Suprapubic skin (tissue), 4 donors: ENCODE measurements at places on chromosomes 11 and 22. TPM values are rescaled to one million over a fixed set of nuclear protein-coding genes. Genes with fewer than 3 reads are reported as not detected.

DNA sequence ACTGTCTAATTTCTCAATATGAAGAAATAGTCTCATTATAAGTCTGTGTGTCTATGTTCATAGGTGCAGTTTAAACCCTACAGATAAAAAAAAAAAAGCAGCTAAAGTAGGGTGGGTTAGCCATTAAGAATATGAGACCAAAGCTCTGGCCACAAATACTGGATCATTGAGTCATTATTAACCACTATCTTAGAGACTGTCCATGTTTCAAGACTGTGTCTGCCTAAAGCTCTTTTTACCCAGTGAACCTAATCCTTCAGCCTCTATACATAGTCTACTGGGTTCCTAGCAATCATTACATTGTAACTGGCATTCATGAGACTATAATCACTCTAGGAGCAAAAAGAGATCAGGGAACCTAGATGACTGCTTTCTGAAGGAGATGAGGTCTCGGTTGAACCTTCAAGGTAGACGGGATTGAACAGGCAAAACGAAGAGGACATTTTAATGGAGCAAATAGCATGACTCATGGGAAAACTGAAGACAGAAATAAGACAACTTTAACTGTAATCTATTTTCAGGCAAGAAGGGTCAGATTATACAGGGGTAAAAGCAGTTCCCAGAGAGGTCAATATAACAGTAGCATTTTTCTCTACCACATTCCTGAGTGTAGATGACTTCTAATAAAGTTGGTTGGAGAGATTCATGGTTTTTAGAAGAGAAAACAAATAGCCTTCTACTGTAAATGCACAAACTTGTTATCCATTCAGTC, 64.0 kb upstream of the FIBIN start:
- H3K27ac ChIP-seq: no peak overlapping the region
- H3K4me1 ChIP-seq: peaks cover 3% of the 10 kb centered on the region
- no peak overlapping the region for H3K4me3 ChIP-seq
- no peaks in the 10 kb centered on the region for H3K36me3 ChIP-seq

DNA sequence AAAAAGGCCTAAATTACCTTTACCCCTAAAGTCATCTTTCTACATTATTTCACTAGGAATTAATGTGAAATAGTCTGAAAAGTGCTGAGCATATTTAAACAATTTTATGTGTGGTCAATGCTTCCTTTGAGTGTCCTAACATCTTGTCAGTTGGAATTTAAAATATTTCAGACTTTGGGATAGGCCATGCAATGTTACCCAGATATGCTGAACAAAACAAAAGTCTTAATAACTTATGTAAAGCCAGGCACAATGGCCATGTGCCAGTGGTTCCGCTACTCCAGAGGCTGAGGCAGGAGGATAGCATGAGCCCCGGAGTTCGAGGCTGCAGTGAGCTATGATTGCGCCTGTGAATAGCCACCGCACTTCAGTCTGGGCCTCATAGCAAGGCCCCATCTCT, 137.4 kb downstream of the CADM1 start:
- H3K4me3 ChIP-seq: no peak overlapping the region
- no peaks in the 10 kb centered on the region for H3K36me3 ChIP-seq
- DNase-seq: no peak
- H3K4me1 ChIP-seq: no peaks in the 10 kb centered on the region
- no peaks in the 10 kb centered on the region for H3K27me3 ChIP-seq

DNA sequence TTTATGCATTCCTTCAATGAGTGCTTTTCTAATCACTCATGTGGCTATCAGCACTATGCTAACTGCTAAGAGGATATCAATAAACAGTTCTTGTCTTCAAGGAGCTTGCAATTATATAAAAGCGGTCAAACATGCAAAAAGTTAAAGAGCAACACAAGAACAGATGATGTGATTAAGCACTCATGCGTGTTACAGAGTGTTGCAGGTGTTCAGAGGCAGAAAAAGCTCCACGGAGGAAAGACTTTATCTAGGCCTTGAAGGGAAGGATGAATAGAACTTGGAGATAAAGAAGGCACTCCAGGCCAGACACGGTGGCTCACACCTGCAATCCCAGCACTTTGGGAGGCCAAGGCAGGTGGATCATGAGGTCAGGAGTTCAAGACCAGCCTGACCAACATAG, 13.6 kb downstream of the CD3E start:
- H3K36me3 ChIP-seq: no peaks in the 10 kb centered on the region
- peaks cover 12% of the 10 kb centered on the region for H3K27me3 ChIP-seq
- H3K4me1 ChIP-seq: peaks cover 20% of the 10 kb centered on the region
- H3K27ac ChIP-seq: no peak overlapping the region
- DNase-seq: no peak
- H3K4me3 ChIP-seq: no peak overlapping the region

GRCh38 chr11:22792497-22792896, 37.1 kb downstream of the SVIP start:
- H3K27ac ChIP-seq: no peak overlapping the region
- no peak for DNase-seq
- H3K27me3 ChIP-seq: no peaks in the 10 kb centered on the region
- no peaks in the 10 kb centered on the region for H3K4me1 ChIP-seq
- no peaks in the 10 kb centered on the region for H3K36me3 ChIP-seq

The MUC2 gene
- 0.16 TPM for total RNA-seq

The OR6A2 gene
- total RNA-seq: not detected

DNA sequence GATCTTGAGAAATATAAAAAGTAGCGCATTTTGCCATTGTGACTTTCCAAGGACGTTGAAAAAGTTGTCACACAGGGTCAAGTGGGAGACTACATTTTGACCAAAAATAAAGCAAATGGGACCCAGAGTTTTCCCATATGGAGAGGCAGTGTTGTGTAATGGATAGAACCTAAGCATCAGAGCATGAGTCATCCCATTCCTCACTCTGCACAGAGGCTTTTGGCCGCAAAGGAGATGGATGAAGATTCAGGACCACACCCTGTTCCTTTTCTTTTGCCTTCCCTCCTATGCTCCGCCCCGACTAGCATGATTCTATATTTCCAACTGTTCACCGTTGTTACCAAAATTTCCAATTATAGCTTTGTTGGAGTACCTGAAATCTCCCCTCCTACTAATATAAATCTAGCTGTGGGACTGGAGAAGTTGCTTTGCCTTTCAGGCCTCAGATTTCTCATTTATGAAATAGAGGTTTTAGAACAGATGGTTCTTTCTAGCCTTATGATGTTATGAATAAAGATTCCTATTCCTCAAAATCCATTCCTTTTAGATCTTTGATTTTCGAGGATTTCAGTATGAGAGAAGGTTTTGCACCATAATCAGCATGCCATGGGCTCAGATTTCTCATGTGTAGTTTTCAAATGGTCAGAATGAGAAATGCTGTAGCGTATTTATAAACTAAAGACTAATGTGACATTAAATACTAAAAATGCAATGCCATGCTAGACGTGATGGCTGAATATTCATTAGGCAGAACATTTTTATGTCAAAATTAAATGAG, 921.9 kb upstream of the TENM4 start:
- DNase-seq: no peak
- H3K27ac ChIP-seq: no peak overlapping the region
- no peaks in the 10 kb centered on the region for H3K4me1 ChIP-seq
- no peak overlapping the region for H3K4me3 ChIP-seq
- H3K36me3 ChIP-seq: no peaks in the 10 kb centered on the region
- no peaks in the 10 kb centered on the region for H3K27me3 ChIP-seq

- DNase-seq: no peak
- no peaks in the 10 kb centered on the region for H3K36me3 ChIP-seq
- H3K4me3 ChIP-seq: no peak overlapping the region
- H3K27ac ChIP-seq: no peak overlapping the region
- H3K27me3 ChIP-seq: no peaks in the 10 kb centered on the region
- peaks cover 28% of the 10 kb centered on the region for H3K4me1 ChIP-seq
Observed at GRCh38 chr11:129999407-129999806, 3.2 kb downstream of the PRDM10 start.

- no peak for DNase-seq
- H3K27me3 ChIP-seq: no peaks in the 10 kb centered on the region
- H3K4me3 ChIP-seq: no peak overlapping the region
- H3K4me1 ChIP-seq: no peaks in the 10 kb centered on the region
- no peaks in the 10 kb centered on the region for H3K36me3 ChIP-seq
Observed at GRCh38 chr11:76041208-76041607, 165.1 kb downstream of the WNT11 start.

GRCh38 chr11:73866095-73866579, 10.5 kb downstream of the COA4 start:
- peaks cover 11% of the 10 kb centered on the region for H3K4me1 ChIP-seq
- DNase-seq: no peak
- peaks cover 11% of the 10 kb centered on the region for H3K36me3 ChIP-seq
- peak overlapping the region; percentile 60 for H3K27ac ChIP-seq
- H3K4me3 ChIP-seq: no peak overlapping the region
- H3K27me3 ChIP-seq: no peaks in the 10 kb centered on the region

GRCh38 chr11:102972853-102973252, 17.3 kb upstream of the MMP13 start:
- no peak overlapping the region for H3K4me3 ChIP-seq
- no peak for DNase-seq
- no peak overlapping the region for H3K27ac ChIP-seq
- H3K36me3 ChIP-seq: no peaks in the 10 kb centered on the region
- H3K27me3 ChIP-seq: no peaks in the 10 kb centered on the region

GRCh38 chr11:45603946-45604682, 61.3 kb downstream of the CHST1 start:
- peaks cover 52% of the 10 kb centered on the region for H3K27me3 ChIP-seq
- no peak for DNase-seq
- no peaks in the 10 kb centered on the region for H3K36me3 ChIP-seq
- H3K4me3 ChIP-seq: no peak overlapping the region
- no peak overlapping the region for H3K27ac ChIP-seq

The PPP1R14B gene
- total RNA-seq: 178 TPM

DNA sequence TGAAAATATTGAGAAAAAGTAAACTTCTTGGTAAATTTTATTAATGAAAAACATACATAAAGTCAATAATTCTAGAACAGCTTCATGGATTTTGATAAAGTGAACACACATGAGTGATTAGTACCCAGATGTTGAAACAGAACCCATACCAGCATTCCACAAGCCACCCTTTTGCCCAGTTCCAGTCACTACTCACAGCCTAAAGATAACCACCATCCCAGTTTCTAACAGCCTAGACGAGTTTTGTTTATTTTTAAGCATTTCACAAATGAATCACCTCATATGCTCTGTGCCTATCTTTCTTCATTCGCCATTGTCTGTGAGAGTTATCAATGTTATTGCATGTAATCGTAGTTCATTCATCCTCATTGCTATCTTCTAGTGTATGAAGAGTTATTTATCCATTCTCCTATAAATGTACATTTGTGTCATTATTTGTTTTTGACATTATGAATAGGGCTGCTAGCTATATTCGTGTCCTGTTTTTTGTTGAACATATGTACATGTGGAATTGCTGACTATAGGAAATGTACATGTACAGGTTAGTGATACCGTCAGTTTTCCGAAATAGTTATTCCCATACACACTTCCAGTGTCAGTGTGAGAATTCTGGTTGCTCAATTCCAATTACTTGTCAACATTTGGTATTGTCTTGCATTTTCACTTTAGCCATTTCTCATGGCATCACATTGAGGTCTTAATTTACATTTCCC, 44.5 kb upstream of the TEAD1 start:
- H3K27me3 ChIP-seq: no peaks in the 10 kb centered on the region
- H3K36me3 ChIP-seq: no peaks in the 10 kb centered on the region
- H3K27ac ChIP-seq: no peak overlapping the region
- no peak overlapping the region for H3K4me3 ChIP-seq
- no peak for DNase-seq

DNA sequence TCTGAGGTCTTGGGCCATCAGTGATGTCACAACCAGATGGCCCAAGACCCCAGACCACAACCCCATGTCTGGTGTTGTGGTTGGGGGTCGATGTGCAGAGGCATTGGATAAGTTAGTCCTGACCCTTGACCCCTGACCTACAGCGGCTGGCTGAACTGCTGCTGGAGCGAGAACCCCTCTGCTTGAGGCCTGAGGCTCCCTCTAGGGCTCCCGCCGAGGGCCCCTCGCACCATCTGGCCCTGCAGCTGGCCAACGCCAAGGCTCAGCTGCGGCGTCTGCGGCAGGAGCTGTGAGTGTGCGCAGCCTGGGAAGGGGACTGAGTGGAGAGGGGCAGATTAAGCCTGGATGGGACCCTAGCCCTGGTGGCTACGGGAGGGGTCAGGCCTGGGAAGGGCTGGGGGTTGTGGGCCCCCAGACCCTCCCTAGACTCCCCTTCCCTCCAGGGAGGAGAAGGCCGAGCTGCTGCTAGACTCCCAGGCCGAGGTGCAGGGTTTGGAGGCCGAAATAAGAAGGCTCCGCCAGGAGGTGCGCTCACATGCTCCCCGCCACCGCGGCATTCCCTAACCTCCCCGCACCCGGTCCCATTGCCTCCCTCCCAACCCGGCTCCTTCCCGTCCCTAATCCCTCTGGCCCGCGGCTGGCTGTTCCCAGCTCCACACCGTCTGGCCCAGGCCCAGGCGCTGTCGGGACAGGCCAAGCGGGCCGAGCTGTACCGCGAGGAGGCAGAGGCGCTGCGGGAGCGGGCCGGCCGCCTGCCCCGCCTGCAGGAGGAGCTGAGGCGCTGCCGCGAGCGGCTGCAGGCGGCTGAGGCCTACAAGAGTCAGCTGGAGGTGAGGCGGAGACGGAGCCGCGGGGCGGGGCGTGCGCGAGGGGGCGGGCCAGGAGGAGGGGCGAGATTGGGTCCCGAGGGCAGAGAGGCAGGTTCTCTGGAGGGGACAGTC, 2.1 kb downstream of the CCDC88B start:
- DNase-seq: peak; percentile 92
- no peaks in the 10 kb centered on the region for H3K36me3 ChIP-seq
- H3K4me1 ChIP-seq: peaks cover 19% of the 10 kb centered on the region
- H3K4me3 ChIP-seq: peak overlapping the region; percentile 31

GRCh38 chr11:94728541-94728940, 39.6 kb upstream of the AMOTL1 start:
- peaks cover 13% of the 10 kb centered on the region for H3K4me1 ChIP-seq
- H3K36me3 ChIP-seq: no peaks in the 10 kb centered on the region
- no peaks in the 10 kb centered on the region for H3K27me3 ChIP-seq
- no peak overlapping the region for H3K27ac ChIP-seq
- no peak for DNase-seq

- DNase-seq: no peak
- H3K27ac ChIP-seq: no peak overlapping the region
- no peaks in the 10 kb centered on the region for H3K36me3 ChIP-seq
- H3K4me3 ChIP-seq: no peak overlapping the region
- no peaks in the 10 kb centered on the region for H3K27me3 ChIP-seq
Observed at GRCh38 chr22:36417281-36417686, 29.5 kb upstream of the MYH9 start.

DNA sequence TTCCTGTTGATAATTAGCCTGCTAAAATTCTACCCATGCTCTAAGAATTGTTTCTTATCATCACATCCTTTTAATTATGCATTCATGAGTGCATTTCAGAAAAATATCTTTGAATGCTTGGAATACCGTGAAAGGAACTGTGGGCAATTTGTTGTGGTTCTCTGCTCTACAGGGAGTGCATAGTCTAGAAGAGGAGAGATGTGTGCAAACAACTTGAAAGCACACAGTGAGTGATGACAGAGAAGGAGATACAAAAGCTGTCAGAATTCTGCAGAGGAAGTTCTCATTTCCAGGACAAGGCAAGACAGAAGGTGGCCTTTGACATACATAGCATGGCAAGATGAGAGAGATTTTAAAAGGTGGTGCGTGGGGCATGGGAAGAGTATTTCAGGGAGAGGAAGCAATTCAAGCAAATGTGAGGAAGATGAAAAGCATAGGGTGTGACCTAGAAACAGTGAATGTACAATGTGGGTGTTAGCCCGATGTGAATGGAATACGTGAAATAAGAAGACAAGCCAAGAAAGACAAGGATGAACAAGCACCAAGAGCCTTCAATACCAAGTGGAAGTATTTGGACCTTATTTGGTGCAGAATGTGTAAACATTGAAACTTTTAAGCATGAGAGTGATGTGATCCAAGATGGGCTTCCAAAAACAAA, 5.0 kb downstream of the MMP8 start:
- no peaks in the 10 kb centered on the region for H3K36me3 ChIP-seq
- H3K27me3 ChIP-seq: peaks cover 4% of the 10 kb centered on the region
- no peaks in the 10 kb centered on the region for H3K4me1 ChIP-seq
- H3K27ac ChIP-seq: no peak overlapping the region
- H3K4me3 ChIP-seq: no peak overlapping the region
